Ascending aorta (tissue), 2 donors: ENCODE measurements at places on chromosomes 7 and 10.
A peak's percentile ranks its signal among the peaks of the same experiment; 100 is the strongest.

DNA sequence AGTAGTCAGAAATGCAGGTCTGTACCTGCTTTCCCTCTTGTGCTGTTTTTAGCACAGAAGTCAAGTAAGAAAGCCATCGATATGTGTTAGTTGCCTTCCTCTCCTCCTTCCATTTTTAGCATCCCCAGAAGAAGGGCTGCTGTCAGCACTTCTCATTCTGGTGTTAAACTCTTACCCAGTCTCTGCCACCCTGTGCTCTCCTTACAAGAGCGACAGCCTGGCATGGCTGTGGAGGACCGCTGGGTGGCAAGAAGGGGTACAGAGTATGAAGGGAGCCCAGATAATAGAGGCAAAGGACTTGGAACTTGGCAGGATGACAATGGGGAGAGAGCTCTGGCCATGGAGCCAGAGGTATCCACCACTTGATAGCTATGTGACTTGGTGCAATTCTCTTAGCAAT is 103.5 kb downstream of the RPS24 start:
- no peaks in the 10 kb centered on the region for H3K36me3 ChIP-seq
- H3K27ac ChIP-seq, result no peak overlapping the region
- no peak for DNase-seq
- H3K4me3 ChIP-seq, result no peak overlapping the region
- no peaks in the 10 kb centered on the region for H3K4me1 ChIP-seq

- H3K27me3 ChIP-seq, result no peaks in the 10 kb centered on the region
- no peaks in the 10 kb centered on the region for H3K4me1 ChIP-seq
- H3K4me3 ChIP-seq, result no peak overlapping the region
- H3K27ac ChIP-seq, result no peak overlapping the region
These were observed 2.7 kb upstream of the CHUK start for GRCh38 chr10:100232101-100232500.

- no peak overlapping the region for H3K27ac ChIP-seq
- H3K4me3 ChIP-seq, result no peak overlapping the region
- no peaks in the 10 kb centered on the region for H3K36me3 ChIP-seq
- no peaks in the 10 kb centered on the region for H3K4me1 ChIP-seq
- no peak for DNase-seq
These were observed 124.8 kb downstream of the PPP1R17 start for GRCh38 chr7:31811650-31812461.

DNA sequence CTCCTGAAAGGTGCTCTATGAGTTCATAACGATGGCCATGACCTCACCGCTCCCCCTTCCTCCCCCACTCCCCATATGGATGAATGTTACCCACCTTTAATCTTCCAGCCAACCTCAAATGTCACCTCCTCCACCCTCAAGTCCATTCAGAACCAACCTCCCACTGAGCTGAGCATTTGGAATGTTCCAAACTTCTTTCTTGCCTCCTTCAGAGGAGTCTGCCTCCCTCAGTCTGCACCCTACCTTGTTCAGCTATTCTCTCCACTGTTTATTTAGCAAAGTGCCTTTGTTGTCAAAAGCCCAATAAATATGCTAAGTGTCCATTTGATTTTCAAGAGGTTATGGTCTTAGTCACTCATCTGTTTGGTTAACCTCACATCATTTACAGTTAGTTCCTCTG is 22.9 kb upstream of the MTPAP start:
- no peaks in the 10 kb centered on the region for H3K36me3 ChIP-seq
- no peak overlapping the region for H3K27ac ChIP-seq
- no peaks in the 10 kb centered on the region for H3K27me3 ChIP-seq
- H3K4me3 ChIP-seq, result no peak overlapping the region
- no peaks in the 10 kb centered on the region for H3K4me1 ChIP-seq
- DNase-seq, result no peak

DNA sequence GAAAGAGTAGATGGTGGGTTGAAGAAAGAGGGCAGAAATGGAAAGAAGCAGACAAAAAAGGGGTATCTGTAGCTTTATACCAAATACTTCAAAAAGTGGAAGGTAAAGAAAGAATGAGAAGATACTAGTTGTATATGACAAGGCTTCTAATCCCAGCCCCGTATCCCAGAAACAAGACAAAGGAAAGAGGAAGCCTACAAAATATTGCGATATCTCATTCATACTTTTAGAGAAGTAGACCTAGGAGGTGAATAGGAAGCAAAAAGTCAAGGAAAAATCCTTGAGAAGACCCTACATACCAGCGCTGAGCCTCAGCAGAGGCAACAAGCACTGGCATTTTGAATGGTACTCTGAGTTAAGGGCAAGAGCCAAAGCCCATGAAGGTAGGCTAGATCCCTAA is 26.6 kb downstream of the PHTF2 start:
- no peak overlapping the region for H3K27ac ChIP-seq
- no peak for DNase-seq

GRCh38 chr10:75342397-75342796 is 59.2 kb downstream of the ZNF503 start:
- no peaks in the 10 kb centered on the region for H3K36me3 ChIP-seq
- no peaks in the 10 kb centered on the region for H3K4me1 ChIP-seq
- no peaks in the 10 kb centered on the region for H3K27me3 ChIP-seq
- DNase-seq, result no peak
- H3K27ac ChIP-seq, result no peak overlapping the region

GRCh38 chr7:92768501-92769393 is 67.6 kb downstream of the CDK6 start:
- peaks cover 4% of the 10 kb centered on the region for H3K4me1 ChIP-seq
- no peak for DNase-seq
- no peaks in the 10 kb centered on the region for H3K36me3 ChIP-seq
- no peaks in the 10 kb centered on the region for H3K27me3 ChIP-seq
- H3K4me3 ChIP-seq, result no peak overlapping the region
- no peak overlapping the region for H3K27ac ChIP-seq

GRCh38 chr7:130897515-130898419 is 163.8 kb upstream of the KLF14 start:
- no peak overlapping the region for H3K4me3 ChIP-seq
- peak; percentile 65 for DNase-seq
- peaks cover 35% of the 10 kb centered on the region for H3K36me3 ChIP-seq
- H3K27me3 ChIP-seq, result no peaks in the 10 kb centered on the region
- peak overlapping the region; percentile 91 for H3K27ac ChIP-seq

DNA sequence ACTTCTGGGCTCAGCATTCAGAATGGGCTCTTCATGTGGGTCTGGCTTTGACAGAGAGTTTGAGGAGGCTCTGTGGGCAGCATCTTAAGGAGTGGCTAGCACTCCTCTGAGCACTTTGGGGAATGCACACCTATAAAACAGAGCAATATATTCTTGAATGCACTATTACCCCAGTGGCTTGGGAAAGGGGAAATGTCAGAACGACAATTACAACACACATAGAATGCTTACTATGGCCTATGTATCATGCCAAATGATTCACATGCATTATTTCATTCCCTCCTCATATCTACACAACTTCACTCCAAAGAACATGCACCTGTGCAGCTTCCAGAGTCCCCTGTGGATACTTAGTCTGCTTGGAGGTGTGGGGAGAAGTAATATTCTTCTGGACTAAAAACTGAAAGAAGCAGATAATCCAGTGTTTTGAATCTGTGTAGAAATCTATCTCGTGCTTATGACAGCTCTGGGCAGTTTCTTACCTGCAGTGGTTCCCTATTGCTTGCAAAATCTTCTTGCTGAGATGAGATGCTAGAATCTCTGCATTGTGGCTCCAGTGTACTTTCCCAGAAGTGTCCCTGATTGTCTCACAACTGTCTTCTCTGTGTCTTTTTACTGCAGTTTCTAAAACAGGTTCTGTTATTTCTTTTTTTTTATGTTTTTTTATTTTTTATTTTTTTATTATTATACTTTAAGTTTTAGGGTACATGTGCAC is 5.5 kb upstream of the MGAM start:
- H3K27me3 ChIP-seq, result no peaks in the 10 kb centered on the region
- H3K4me1 ChIP-seq, result no peaks in the 10 kb centered on the region
- no peak overlapping the region for H3K27ac ChIP-seq
- DNase-seq, result no peak
- H3K4me3 ChIP-seq, result no peak overlapping the region

- H3K4me3 ChIP-seq, result peak overlapping the region; percentile 46
- peaks cover 29% of the 10 kb centered on the region for H3K4me1 ChIP-seq
- H3K36me3 ChIP-seq, result no peaks in the 10 kb centered on the region
- no peak for DNase-seq
- no peaks in the 10 kb centered on the region for H3K27me3 ChIP-seq
- peak overlapping the region; percentile 92 for H3K27ac ChIP-seq
These were observed 3.8 kb downstream of the LDB3 start for GRCh38 chr10:86671985-86672710.

GRCh38 chr10:42827201-42827600 is 44.6 kb downstream of the BMS1 start:
- DNase-seq, result no peak
- no peaks in the 10 kb centered on the region for H3K4me1 ChIP-seq
- H3K27me3 ChIP-seq, result no peaks in the 10 kb centered on the region
- no peak overlapping the region for H3K4me3 ChIP-seq
- H3K36me3 ChIP-seq, result peaks cover 79% of the 10 kb centered on the region

- H3K4me3 ChIP-seq, result peak overlapping the region; percentile 87
- H3K36me3 ChIP-seq, result no peaks in the 10 kb centered on the region
- H3K27me3 ChIP-seq, result no peaks in the 10 kb centered on the region
- no peak for DNase-seq
- H3K27ac ChIP-seq, result no peak overlapping the region
These were observed 1.1 kb upstream of the ZNF467 start for GRCh38 chr7:149774237-149775175.

GRCh38 chr10:44424957-44425356 is 40.1 kb upstream of the CXCL12 start:
- H3K27ac ChIP-seq, result no peak overlapping the region
- no peaks in the 10 kb centered on the region for H3K36me3 ChIP-seq
- no peaks in the 10 kb centered on the region for H3K4me1 ChIP-seq
- H3K4me3 ChIP-seq, result no peak overlapping the region
- DNase-seq, result peak; percentile 39

GRCh38 chr7:42694894-42695507 is 216.9 kb downstream of the C7orf25 start:
- H3K4me3 ChIP-seq, result no peak overlapping the region

- H3K36me3 ChIP-seq, result no peaks in the 10 kb centered on the region
- H3K4me3 ChIP-seq, result no peak overlapping the region
- H3K4me1 ChIP-seq, result peaks cover 26% of the 10 kb centered on the region
- H3K27ac ChIP-seq, result peak overlapping the region; percentile 1
These were observed 8.3 kb downstream of the XPNPEP1 start for GRCh38 chr10:109914966-109915365.

DNA sequence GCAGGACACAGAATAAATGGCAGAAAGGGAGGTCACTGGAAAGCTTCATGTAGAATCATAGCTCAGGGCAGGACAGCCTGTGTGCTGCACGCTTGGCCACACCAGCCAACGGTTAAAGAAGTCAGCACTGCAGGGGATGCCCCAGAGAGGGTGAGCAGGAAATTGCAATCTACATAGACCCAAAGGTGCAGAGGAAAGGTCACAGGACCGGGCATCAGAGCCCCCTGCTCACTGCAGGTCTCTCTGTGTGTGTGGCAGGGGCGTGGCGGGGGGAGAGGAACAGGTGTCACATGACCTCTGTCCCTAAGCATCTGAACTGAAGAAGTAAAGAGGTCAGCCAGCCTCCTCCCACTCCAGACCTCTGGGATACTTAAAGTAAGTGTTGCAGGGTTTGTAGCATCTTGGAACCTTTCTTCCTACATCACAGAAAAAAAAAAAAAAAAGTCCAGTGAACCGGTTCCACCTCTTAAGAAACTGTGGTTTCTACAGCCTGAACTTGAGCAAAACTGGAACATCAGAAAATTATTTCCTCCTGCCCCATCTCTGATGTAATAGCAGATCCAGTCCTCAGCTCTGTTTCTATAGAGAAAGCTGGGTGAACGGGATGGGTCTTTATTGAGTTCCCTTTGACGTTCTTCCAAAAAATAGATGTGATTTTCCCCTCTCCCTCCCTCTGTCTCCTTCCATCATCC is 64.3 kb downstream of the RGS10 start:
- DNase-seq, result no peak
- H3K27ac ChIP-seq, result no peak overlapping the region
- no peak overlapping the region for H3K4me3 ChIP-seq

DNA sequence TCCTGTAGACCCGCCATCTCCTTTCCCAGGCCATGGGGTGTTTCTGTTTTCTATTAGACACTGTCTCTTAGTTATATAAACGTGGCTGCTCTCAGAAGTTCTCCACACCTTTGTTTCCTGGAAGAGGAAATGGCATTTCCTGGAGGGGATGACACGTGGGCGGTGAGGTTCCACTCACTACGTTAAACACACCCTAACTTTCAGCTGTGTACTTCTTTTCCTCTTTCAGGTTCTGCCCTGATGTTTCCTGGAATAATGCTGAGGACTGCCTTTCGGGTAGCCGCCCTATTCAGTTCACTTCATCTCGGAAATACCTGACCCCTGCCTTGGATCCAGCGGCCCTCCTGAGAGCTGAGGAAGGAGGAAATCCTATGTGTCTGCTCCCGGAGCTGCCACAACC is 3.4 kb upstream of the PRKCQ start:
- H3K4me1 ChIP-seq, result no peaks in the 10 kb centered on the region
- H3K27ac ChIP-seq, result no peak overlapping the region
- no peaks in the 10 kb centered on the region for H3K27me3 ChIP-seq
- no peak overlapping the region for H3K4me3 ChIP-seq
- no peaks in the 10 kb centered on the region for H3K36me3 ChIP-seq

- no peaks in the 10 kb centered on the region for H3K27me3 ChIP-seq
- no peak for DNase-seq
- peaks cover 16% of the 10 kb centered on the region for H3K36me3 ChIP-seq
- no peaks in the 10 kb centered on the region for H3K4me1 ChIP-seq
These were observed 69.3 kb downstream of the HIPK2 start for GRCh38 chr7:139708541-139708940.

DNA sequence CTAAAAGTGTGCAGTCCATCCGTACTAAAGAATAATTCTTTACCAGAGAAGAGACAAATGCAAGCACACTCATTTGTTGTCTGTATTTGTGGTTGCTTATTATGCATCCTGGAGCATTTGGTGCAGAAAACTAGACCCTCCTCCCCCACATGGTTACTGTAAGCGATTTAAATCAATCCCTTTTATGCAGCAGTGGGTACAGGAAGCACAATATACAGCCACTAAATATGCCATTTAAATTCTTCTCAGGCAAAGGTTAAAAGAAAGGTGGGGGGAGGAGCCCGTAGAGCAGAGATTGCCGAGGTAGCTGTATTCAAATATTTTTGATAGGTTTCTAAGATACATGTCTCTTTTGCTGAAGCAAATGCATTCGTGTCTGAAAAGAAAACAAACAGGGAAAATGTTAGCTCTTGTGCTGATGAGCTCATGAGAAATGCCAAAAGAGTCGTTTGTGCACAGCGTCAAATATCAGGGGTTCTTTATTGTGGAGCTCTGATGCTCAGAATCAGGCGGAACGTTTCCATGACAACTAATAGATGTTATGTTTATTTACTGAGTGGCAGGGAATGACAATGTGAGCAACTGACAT is 131.3 kb upstream of the NPVF start:
- H3K27me3 ChIP-seq, result no peaks in the 10 kb centered on the region
- no peaks in the 10 kb centered on the region for H3K36me3 ChIP-seq
- no peak for DNase-seq
- no peak overlapping the region for H3K4me3 ChIP-seq
- no peaks in the 10 kb centered on the region for H3K4me1 ChIP-seq

DNA sequence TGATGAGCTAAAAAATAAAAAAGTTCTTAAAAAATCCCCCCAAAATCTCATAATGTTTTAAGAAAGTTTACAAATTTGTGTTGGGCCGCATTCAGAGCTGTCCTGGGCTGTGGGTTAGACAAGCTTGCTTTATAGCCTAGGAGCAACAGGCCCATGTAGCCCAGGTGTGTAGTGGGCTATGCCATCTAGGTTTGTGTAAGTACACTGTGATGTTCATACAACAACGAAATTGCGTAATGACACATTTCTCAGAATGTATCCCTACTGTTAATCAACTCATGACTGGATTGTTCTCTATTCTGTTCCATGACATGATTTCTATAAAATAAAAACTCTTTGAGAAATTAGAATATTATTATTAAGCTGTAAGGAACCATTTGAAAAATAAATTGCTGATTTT is 13.0 kb downstream of the MIOS start:
- no peak overlapping the region for H3K4me3 ChIP-seq
- H3K27me3 ChIP-seq, result no peaks in the 10 kb centered on the region
- H3K4me1 ChIP-seq, result no peaks in the 10 kb centered on the region
- no peak overlapping the region for H3K27ac ChIP-seq
- H3K36me3 ChIP-seq, result no peaks in the 10 kb centered on the region
- DNase-seq, result no peak
